ENCODE measurements at places on chromosomes 3 and 15. TPM values are rescaled to one million over a fixed set of nuclear protein-coding genes. Genes with fewer than 3 reads are reported as not detected.
A peak's percentile ranks its signal among the peaks of the same experiment; 100 is the strongest.

DNA sequence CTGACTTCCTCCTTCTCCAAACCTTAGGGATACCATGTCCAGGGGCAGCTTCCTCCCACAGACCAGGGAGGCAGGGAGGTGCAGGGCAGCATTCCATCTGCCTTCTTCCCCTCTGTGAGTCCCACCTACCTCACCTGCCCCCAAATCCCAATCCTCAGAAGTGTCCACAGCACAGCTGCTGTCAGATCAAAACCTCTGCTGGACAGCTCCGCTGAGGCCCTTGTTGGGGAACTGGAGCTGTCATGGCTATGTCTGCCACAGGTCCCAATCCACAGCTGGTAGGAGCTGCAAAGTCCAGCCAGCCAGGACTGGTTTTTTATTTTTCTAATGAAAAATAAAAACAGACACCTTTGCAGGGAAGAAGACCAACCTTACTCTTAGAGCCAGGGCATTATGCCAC is 40.7 kb upstream of the TBC1D21 start:
- no peak for DNase-seq

The LIPH gene
- not detected for total RNA-seq

GRCh38 chr15:70354346-70354905 is 256.7 kb upstream of the TLE3 start:
- DNase-seq = no peak

DNA sequence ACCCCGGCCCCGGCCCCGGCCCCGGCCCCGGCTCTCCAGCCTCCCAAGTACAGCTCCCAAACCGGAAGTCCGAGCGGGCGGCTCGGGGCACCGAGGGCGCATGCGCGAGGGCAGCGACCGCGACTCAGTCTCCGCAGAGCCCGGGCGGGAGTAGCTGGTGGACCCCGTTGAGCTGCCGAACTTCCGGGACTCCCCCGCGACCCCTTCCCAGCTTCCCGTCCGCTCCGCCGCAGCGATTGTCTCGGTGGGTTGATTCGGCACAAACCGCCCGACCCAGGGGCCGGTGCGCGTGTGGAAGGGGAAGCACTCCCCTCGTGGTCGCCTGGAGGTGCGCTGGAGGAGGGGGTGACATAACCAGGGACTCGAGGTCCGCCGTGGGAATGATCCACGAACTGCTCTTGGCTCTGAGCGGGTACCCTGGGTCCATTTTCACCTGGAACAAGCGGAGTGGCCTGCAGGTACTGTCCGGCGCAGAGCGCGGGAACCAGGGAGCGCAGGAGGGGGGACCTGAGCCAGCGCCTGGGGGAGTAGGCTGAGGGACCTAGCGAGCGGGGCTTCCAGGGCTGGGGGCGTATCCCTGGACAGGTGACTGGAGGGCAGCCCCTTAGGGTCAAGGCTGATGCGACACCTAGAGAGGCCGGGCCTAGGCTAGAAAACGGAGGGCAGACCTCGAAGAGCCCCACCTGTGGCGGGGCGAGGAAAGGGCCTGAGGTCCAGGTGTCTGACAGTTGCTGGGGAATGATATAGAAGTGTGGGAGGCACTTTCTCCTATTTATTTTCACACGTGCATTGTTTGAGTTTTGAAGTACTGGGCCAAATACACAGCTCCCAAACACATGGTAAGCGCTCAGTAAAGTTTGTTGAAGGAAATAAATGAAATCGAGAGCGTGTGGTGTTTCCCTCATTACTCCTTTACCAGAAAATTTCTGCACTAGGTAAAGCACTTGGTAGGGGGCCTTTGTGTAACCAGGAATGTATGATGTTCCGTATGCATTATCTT is at the start of the genes TUBGCP4 and ZSCAN29:
Gene TUBGCP4, plus strand, starts transcription at position 127 of the 1,000 bp plus-strand sequence. Its CDS starts 254 bp downstream, at position 381.
Gene ZSCAN29, minus strand, starts transcription at position 69 of the 1,000 bp plus-strand sequence. CDS start 1,130 bp downstream, outside the sequence.
- DNase-seq = peak; percentile 78

GRCh38 chr15:31358163-31358562 is 31.5 kb downstream of the KLF13 start:
- no peak for DNase-seq

The ADPRH gene
- total RNA-seq = not detected

GRCh38 chr3:30286811-30287210 is 319.6 kb upstream of the TGFBR2 start:
- DNase-seq = no peak

- no peak for DNase-seq
These were observed 615.6 kb upstream of the DPPA4 start for GRCh38 chr3:109952924-109953323.

The TRAK1 gene
- 17.3 TPM for total RNA-seq

GRCh38 chr15:72229076-72229946 is 1.7 kb downstream of the PKM start:
- DNase-seq = peak; percentile 16

GRCh38 chr15:25700916-25701315 is 162.2 kb downstream of the ATP10A start:
- DNase-seq = no peak

- DNase-seq = peak; percentile 1
These were observed 63.6 kb downstream of the SLC15A2 start for GRCh38 chr3:121957674-121958415.

- no peak for DNase-seq
These were observed 127.2 kb upstream of the MANF start for GRCh38 chr3:51257870-51258269.

DNA sequence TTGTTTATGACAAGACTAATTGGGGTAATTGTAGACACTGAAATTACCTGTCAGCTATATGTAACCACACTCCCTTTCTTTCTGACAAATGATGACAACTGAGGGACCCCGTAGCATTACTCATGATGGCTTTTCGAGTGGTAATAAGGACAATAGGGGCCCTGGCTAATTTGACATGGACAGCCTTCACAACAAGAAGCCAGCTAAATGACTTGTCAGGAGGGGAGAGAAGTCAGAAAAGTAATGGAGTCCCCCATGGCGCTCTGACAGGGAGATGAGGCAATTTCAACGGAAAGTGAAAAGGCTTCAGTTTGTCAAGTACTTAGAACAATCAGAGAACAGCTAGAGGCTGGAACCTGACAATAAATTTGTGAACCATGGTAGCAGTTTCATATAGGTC is 177.3 kb downstream of the CDIN1 start:
- DNase-seq = no peak
